ENCODE measurements at places on chromosomes 5 and 9. TPM values are rescaled to one million over a fixed set of nuclear protein-coding genes. Genes with fewer than 3 reads are reported as not detected.

ZNF483 gene
- total RNA-seq, result 2.8 TPM

KIAA0825 gene
- 1.4 TPM for total RNA-seq

SCGB3A2 gene
- not detected for total RNA-seq

FAM153A gene
- total RNA-seq, result 6.7 TPM

FAM114A2 gene
- total RNA-seq, result 23.4 TPM

SPINK6 gene
- total RNA-seq, result not detected

GPX3 gene
- total RNA-seq, result not detected

ENHO gene
- total RNA-seq, result 0.35 TPM

RELL2 gene
- 24.8 TPM for total RNA-seq

DNA sequence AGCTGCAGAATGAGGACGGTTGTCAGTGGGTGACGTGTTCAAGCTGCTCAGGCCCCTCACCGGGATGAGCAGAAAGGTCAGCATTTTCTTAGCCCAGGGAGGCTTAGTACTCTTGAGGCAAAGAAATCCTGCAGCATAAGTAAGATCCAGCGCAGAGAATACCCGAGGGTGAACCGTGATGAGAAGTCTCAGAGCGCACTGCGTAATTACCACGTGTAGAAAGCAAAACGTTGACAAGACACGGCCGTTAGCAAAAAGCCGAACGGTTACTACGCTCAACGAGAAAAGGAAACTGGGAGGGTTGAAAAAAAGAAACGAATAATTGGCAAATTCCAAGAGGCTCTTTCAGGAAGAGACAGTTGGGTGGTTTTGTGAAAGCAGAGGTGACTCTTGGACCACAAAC is 104.0 kb downstream of the COL23A1 start:
- no peak for DNase-seq

GRCh38 chr9:89187950-89188349 is 9.3 kb upstream of the SHC3 start:
- DNase-seq, result no peak

GRCh38 chr5:112407666-112408065 is 11.4 kb downstream of the EPB41L4A start:
- no peak for DNase-seq

- no peak for DNase-seq
Observed at GRCh38 chr5:68529581-68529980, 314.0 kb downstream of the PIK3R1 start.

GRCh38 chr5:157596487-157596886 is 20.9 kb upstream of the ADAM19 start:
- no peak for DNase-seq

DNA sequence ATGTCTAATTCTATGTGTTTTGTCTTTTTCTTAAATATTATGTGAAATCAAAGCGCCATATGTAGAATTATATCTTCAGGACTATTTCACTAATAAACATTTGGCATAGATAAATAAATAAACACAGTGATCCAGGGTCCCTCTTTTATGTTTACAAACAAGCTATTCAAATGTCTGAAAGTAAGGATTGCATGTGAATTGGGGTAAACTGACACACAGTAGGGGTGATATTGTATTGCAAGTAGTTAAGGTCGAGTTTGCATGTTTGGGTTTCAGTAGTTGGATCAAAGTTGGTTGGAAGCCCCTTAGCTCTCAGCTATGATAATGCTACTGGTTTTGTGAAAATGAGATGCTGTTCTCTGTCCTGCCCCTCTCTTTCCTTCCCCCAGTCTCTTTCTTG is 11.4 kb downstream of the ISL1 start:
- DNase-seq, result no peak

- DNase-seq, result no peak
Observed at GRCh38 chr5:74829413-74829812, 36.8 kb downstream of the FAM169A start.

- no peak for DNase-seq
Observed at GRCh38 chr5:51882647-51883046, 499.4 kb downstream of the ISL1 start.

DNA sequence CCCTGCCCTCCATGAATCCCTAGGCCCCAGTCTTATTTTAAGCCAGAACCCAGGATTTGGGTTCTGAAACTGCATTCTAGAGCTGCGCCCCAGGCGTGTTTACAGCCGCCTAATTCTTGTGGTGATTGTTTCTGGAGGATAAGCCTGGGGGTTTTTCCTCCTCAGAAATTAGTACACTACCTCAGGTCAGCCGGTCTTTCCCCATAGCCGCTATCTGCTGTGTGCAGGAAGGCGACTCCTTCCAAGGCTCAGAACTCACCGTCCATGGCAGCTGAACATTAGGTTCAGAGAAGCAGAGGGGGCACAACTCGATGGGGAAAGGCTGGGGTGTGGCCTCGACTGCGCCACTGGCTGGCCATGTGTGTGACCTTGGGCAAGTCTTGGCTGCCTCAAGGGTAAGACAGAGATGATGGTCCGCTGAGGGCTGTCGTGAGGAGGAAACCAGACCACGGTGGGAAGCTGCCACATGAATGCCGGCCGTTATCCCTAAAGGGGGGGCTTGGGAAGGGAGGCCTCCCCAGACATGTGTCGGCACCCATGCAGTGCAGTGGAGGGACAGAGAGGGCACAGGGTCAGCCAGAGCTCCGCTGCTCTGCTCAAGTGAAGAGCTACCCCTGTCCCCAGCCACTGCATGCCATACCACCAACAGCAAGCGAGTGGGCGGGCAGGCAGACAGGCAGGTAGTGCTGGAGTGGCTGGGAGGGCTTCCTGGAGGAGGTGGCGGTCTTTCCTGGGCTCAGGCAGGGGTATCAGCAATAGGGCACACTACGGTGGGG is 28.9 kb downstream of the SHB start:
- no peak for DNase-seq

DNA sequence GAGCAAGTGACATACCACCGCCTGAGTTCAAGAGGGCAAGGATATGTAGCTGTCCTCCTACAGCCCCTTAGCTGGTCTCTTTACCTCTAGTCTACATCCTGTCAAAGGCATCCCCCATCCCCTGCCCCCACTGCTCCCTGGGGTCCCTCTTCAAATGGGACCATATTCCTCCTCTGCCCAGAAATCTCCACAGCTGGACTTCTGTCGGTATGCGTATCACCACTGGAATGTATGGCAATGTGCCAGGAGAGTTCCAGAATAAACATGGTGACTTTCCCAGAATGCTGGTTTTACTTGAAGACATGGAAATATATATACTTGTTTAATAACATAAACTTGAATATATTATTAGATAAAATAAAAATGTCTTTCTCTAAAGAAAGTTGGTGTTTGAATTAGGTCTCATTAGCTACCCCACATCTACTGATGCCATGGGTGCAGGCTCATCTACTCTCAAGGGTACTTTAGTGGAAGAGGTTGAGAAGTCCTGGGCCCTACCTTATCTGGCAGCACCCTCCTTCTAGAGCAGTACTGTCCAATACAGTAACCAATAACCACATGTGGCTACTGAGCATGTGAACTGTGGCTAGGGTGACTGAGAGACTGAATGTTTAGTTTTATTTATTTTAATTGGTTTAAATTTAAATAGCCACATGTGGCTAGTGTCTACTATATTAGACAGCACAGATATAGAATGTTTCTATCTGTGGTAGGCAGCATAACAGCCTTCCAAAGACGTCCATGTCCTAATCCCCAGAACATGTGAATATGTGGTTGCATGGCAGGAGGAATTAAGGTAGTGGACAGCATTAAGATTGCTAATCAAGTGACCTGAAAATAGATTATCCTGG is 181.7 kb upstream of the SLC30A5 start:
- DNase-seq, result no peak

GRCh38 chr5:82595113-82595512 is 317.0 kb upstream of the RPS23 start:
- DNase-seq, result no peak

GRCh38 chr9:107881626-107882300 is 392.2 kb upstream of the KLF4 start:
- DNase-seq, result no peak

DNA sequence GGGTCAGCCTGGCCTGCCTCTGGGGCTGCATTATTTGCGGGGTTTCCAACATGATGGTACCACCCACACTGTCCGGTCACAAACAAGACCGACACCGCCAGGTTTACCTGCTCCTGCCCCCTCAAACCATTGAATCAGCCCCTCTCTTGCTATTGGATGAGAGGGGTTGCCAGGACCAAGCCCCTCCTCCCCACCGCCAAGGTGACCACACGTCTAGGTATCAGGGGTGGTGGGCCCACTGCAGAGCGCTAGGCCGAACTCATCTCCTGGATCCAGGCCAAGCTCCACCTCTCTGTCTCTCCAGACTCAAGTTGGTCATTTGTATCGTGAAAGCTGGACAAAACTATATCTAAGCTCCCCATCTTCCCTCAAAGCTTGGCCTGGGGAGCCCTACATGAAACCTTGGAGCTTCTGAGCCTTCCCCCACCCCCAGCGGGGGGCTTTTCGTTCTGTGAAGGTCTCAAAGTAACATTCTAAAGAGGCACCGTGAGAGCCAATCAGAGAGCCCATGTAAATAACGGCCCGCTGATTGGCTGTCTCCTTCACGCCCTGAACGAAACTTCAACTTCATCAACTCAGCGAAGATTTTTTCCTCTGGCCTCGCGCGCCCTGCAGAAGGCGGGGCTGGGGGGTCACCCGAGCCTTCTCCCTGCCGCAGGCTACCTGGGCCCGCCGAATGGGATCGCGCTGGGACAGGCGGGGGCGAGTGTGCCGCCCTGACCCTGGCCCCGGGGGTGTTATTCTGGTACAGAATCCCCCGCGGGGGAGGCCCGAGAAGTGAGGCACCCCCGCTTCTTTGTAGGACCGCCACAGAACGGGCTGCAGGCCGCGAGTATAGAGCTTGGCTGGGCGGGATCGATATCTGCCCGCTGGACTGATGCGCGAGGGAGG is 49.6 kb upstream of the PSD2 start:
- DNase-seq, result peak; percentile 62

GRCh38 chr5:123665822-123666371 is 153.9 kb downstream of the CSNK1G3 start:
- no peak for DNase-seq

DNA sequence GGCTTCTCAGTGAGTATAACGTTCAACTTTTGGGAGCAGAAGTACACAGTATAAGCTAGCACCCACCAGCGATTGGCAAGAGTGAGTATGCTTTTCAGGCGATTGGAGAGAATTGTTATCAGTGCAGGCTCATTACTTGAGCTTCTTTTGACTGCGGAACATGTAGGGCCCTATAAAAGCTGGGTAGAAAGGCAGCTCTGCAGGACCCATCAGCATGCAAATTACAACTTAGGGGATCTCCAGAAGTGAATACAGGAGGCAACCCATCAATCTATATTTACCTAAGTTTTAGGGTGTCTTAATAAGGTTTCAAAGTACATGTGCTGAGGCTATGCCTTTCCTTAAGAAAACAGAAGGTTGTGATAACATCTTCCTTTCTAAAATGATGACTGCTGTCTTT is 225.0 kb downstream of the MLLT3 start:
- DNase-seq, result no peak

GRCh38 chr5:50447941-50448340 is 6.9 kb upstream of the EMB start:
- DNase-seq, result no peak

DNA sequence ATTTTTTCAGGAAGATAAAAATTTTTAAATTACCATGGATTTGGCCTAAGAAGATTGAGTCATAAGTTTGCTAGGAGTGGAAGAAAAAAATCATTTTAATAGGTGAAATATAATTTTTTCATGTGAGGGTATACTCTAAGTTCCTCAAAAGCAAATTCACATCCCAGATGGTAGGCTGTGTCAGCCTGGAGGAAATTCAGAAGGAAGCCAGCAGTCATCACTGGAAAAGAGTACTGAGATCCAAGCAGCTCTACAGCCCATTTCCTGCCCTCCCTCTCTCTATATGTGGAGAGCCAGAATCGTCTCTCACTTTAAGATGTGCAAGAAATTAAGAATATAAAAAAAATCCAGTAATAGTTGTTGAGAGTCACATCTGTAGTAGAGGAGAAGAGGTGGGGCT is 126.5 kb upstream of the CDH18 start:
- DNase-seq, result no peak

GRCh38 chr9:16801871-16802466 is 68.5 kb downstream of the BNC2 start:
- DNase-seq, result no peak

All from CD8-positive, alpha-beta memory T cell (primary cell).